Colonic mucosa (tissue), 4 donors: ENCODE measurements at places on chromosomes 6 and 20. TPM values are rescaled to one million over a fixed set of nuclear protein-coding genes. Genes with fewer than 3 reads are reported as not detected.

Gene VWA7
- total RNA-seq: 10.1 TPM

Gene PDYN
- not detected for total RNA-seq

Gene RAB44
- 0.08 TPM for total RNA-seq

Gene KLC4
- 101 TPM for total RNA-seq

Gene SSTR4
- total RNA-seq: not detected

Gene PRR18
- not detected for total RNA-seq
